ENCODE measurements at places on chromosomes 12 and 14.

- no peak for DNase-seq
Observed at GRCh38 chr12:32926963-32927362, 30.4 kb upstream of the PKP2 start.

DNA sequence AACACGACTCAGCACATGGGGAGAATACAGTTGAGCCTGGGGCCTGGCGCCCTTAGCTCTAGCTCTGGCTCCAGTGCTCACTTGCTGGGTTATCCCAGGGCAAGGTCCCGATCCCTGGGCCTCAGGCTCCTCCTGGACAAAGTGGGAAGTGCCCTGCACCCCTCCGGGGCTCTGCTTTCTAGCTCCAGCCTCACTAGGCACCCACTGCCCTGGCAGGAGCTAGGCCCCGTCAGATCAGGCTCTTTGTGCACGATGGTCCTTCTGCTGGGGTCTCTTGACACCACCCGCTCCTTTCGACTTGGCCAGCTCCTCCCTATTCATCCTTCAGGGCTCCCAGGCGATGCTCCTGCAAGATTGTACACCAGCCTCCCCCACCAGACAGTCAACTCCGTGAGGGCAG is 23.4 kb downstream of the NCKAP5L start:
- no peak for DNase-seq

DNA sequence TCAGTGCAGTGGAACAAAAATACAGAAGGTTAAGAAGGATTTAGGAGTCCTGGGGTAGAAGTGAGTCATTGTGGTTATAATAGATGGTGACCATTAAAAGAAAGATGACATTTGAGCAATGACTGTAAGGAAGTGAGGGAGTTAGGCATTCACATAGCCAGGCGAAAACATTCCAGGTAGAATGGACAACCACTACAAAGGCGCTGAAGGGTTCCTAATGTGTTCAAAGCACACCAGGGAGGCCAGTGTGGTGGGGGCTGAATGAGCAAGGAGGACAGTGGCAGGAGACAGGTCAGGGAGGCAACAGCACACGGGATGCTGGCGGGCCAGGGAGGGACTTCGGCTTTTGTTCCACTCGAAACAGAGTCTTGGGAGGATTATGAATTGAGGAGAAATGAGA is 129.9 kb downstream of the NPAS3 start:
- DNase-seq, result no peak

DNA sequence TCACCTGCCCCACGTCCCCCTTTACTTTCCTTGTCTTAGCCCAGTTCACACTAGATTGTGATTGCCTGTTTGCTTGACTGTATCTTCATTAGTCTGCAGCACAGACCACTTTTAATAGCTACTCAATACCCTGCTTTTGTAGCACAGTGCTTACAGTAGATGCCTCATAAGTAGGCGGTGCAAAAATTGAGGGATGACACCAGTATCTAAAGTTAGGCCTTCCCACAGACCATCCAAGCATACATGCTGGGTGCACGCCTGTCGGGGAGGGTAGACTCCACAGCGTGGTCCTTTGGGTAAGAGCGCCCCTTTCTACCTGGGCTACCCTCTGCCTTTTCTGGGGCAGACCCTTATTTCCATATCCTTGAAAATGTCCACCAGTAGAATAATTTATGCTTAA is 140.8 kb downstream of the GCH1 start:
- DNase-seq, result no peak

GRCh38 chr12:53201177-53201541 is 5.9 kb downstream of the ITGB7 start:
- DNase-seq, result no peak

- DNase-seq, result no peak
Observed at GRCh38 chr12:46652692-46653091, 173.1 kb downstream of the SLC38A4 start.

- DNase-seq, result no peak
Observed at GRCh38 chr14:73753124-73753886, 39.1 kb upstream of the PNMA1 start.

GRCh38 chr12:122937622-122938091 is 28.6 kb downstream of the ABCB9 start:
- no peak for DNase-seq
